Pericardium fibroblast (primary cell): ENCODE measurements at places on chromosomes 2 and 18. TPM values are rescaled to one million over a fixed set of nuclear protein-coding genes. Genes with fewer than 3 reads are reported as not detected.

Gene NFATC1
- total RNA-seq = 7.5 and 8.3 TPM in 2 replicates

Gene FZD7
- total RNA-seq = 10.3 and 17.1 TPM in 2 replicates

Gene ALPI
- total RNA-seq = not detected in 2 replicates

Gene PIKFYVE
- 16.8 and 28.1 TPM in 2 replicates for total RNA-seq

Gene CPO
- not detected in 2 replicates for total RNA-seq

Gene CCBE1
- total RNA-seq = 6.9 and 24.2 TPM in 2 replicates

Gene MAPK4
- total RNA-seq = 0.09 TPM in 1 of 2 replicates, not detected in the other

Gene ITGB6
- total RNA-seq = 0.09 TPM in 1 of 2 replicates, not detected in the other

Gene GKN2
- not detected in 2 replicates for total RNA-seq

Gene SLC11A1
- 0.26 and 0.35 TPM in 2 replicates for total RNA-seq

Gene ZNF142
- 7.0 and 9.4 TPM in 2 replicates for total RNA-seq

Gene NPPC
- total RNA-seq = not detected in 2 replicates

Gene HS1BP3
- total RNA-seq = 28.9 and 31.3 TPM in 2 replicates

Gene NAT8
- total RNA-seq = not detected in 2 replicates

Gene KCNJ13
- total RNA-seq = not detected in 2 replicates

Gene CHRNG
- 0.77 TPM in 1 of 2 replicates, not detected in the other for total RNA-seq

Gene SNRNP200
- total RNA-seq = 46.4 and 49.2 TPM in 2 replicates

Gene CXCR1
- total RNA-seq = not detected in 2 replicates

Gene PROKR1
- not detected in 2 replicates for total RNA-seq

Gene CD8A
- total RNA-seq = not detected in 2 replicates

Gene UCN
- total RNA-seq = 0.35 and 2.0 TPM in 2 replicates

Gene ARL6IP6
- total RNA-seq = 15.6 and 26.1 TPM in 2 replicates

Gene CD207
- total RNA-seq = not detected in 2 replicates

Gene LONRF2
- under 0.01 and 1.0 TPM in 2 replicates for total RNA-seq

Gene TMEM198
- 1.9 and 10.2 TPM in 2 replicates for total RNA-seq

Gene SLC14A1
- under 0.01 TPM in 1 of 2 replicates, not detected in the other for total RNA-seq

Gene ANTXR1
- total RNA-seq = 81.8 and 131 TPM in 2 replicates

Gene MC4R
- not detected in 2 replicates for total RNA-seq

Gene CFC1
- not detected in 2 replicates for total RNA-seq

Gene ACKR3
- total RNA-seq = 4.9 and 15.8 TPM in 2 replicates

Gene AKAIN1
- total RNA-seq = not detected in 2 replicates

Gene CACNB4
- total RNA-seq = 0.93 and 2.0 TPM in 2 replicates

Gene HTR2B
- 6.9 and 8.0 TPM in 2 replicates for total RNA-seq

Gene TYMS
- total RNA-seq = 3.2 and 6.6 TPM in 2 replicates

Gene ASXL3
- under 0.01 and 0.34 TPM in 2 replicates for total RNA-seq

Gene SP140
- total RNA-seq = not detected in 2 replicates

Gene DBI
- 192 and 222 TPM in 2 replicates for total RNA-seq

Gene C2orf80
- total RNA-seq = not detected in 2 replicates

Gene MERTK
- total RNA-seq = 0.68 and 2.0 TPM in 2 replicates

Gene SPC25
- 0.09 and 0.35 TPM in 2 replicates for total RNA-seq

Gene SKOR2
- total RNA-seq = not detected in 2 replicates

Gene FOXD4L1
- total RNA-seq = not detected in 2 replicates

Gene TMEM17
- total RNA-seq = 1.1 and 1.3 TPM in 2 replicates

Gene PAIP2B
- total RNA-seq = 0.35 and 1.9 TPM in 2 replicates

Gene SRSF7
- 35.4 and 69.3 TPM in 2 replicates for total RNA-seq

Gene HS6ST1
- total RNA-seq = 62.5 and 82.7 TPM in 2 replicates

Gene EVX2
- 0.09 TPM in 1 of 2 replicates, not detected in the other for total RNA-seq

Gene IL1RN
- not detected in 2 replicates for total RNA-seq

Gene GPR45
- not detected in 2 replicates for total RNA-seq

Gene GPR17
- not detected in 2 replicates for total RNA-seq

Gene HRH4
- not detected in 2 replicates for total RNA-seq

Gene RHBDD1
- 5.3 and 12.4 TPM in 2 replicates for total RNA-seq

Gene UGT1A5
- not detected in 2 replicates for total RNA-seq

Gene SEPTIN10
- total RNA-seq = 42.7 and 63.4 TPM in 2 replicates

Gene HOXD1
- total RNA-seq = not detected in 2 replicates

Gene IL1RL1
- total RNA-seq = 11.6 and 16.3 TPM in 2 replicates

Gene CAVIN2
- total RNA-seq = 11.5 and 108 TPM in 2 replicates

Gene CAMKMT
- 4.9 and 5.7 TPM in 2 replicates for total RNA-seq

Gene LAMA1
- 19.0 and 22.1 TPM in 2 replicates for total RNA-seq
